ENCODE measurements at places on chromosomes 5 and 9.

DNA sequence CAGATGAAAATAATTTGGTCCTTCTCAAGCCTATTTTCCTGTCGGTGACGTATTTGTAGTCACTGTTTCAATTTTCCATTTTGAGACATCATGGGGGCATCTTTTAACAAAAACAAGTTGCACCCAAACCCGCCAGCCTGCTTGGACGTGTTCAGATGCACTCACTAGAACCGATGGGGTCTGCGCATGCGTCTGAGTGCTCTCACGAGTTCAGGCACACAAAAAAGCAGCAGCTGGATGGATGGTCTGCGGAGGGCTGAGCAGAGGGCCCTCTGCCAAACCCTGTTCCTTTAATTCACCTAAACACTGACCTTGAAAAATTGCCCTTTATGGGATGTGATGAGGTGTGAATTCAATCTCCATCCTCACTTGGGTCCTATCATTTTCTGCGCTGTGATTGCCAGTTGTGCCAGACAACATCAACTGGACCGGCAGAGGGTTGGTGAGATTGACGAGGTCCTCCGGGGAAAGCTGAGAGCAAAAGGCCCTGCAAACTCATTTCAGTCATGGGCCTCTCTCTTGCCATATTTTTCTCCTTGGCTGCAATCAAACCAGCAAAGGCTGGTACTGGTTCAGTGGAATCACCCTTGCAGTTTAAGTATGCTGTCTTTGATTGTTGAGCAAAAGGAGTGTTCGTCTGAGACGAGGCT is 251.9 kb downstream of the NFIB start:
- DNase-seq, result no peak

DNA sequence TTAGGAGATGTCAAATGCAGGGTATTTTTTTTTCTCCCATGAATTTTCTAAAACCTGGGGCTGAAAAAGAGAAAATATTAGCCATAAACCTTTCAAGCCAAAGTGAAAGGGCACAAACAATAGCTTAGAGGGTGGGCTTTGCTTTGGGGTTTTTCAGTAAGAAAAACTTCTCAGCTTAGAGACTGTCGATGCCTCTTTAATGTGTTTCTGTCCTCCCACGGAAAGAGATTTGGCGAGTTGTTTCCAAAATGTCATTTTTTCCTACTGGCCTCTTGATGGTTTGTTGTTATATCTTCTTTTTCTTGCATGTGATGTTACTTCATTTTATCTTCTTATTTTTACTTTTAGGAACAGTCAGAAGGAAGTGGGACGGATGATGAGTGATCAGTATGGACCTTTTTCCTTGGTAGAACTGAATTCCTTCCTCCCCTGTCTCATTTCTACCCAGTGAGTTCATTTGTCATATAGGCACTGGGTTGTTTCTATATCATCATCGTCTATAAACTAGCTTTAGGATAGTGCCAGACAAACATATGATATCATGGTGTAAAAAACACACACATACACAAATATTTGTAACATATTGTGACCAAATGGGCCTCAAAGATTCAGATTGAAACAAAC is 177.3 kb downstream of the SMARCA2 start:
- no peak for DNase-seq

DNA sequence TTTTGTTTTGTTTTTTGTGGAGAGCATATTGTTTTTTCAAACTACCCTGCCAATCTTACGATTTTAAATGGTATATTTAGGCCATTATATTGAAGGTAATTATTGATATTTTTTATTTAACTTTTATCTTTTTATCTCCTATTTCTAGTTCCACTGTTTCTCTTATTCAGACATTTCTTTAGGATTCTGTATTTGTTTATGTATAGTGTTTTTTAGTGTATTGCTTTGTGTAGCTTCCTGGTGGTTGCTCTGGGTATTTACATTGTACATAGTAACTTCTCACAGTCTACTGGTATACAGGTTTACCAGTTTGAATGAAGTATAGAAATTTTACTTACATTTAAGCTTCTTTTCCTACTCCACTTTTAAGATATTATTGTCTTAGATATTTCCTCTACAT is 63.2 kb downstream of the ERCC6L2 start:
- DNase-seq, result no peak

DNA sequence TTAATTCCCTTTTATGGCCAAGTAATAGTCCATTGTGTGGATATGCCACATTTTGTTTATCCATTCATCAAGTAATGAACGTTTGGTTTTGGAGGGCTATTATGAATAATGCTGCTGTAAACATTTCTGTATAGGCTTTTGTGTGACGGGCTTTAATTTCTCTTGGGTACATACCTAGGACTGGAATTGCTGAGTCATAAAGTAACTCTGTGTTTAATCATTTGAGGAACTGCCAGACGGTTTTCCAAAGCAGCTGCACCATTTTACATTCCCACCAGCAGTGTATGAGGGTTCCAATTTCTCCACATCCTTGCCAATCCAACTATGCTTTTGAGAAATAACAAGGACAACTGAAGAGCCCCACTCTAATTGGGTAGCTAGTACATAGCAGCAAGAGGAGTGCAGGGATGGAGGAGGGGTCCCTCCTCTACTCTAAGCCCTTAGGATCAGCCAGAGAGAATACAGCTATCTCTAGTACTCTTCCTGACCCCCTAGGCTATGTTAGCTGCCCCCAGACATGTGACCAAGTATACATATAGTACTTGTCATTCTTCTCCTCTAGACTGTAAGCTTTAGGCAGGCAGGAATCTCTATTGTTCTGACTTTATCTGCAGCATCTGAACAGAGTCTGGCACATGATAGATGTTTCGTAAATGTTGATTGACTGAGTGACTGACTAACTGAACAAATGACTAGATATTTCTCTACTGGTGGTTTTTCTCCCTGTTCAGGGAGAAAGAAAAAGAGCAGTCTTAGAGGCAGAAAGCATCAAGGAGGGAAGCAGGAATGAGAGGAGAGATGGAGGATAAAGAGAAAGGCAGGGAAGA is 22.1 kb upstream of the MATR3 start:
- no peak for DNase-seq

GRCh38 chr9:107049803-107050184 is 186.8 kb downstream of the ZNF462 start:
- no peak for DNase-seq

- DNase-seq, result peak; percentile 28
Measured at GRCh38 chr5:150107909-150108447, 21.6 kb upstream of the CSF1R start.

DNA sequence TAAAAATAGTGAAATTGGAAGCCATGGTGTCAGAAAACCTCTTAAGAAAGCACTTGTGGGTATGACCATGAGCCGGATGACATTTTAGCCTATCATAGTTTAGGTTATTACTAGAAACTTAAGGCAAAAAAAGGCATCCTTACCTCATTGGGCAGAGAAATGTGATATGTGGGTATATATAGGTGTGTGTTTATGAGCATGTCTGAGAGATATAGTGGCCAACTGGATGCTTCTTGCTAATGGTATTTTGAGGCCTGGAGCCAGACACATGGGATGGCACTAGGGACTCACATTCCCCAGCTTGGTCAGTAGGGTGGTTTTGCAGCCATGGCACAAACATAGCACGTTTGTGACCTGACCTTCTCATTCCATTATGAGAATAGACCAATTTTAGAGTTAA is 295.6 kb upstream of the MEF2C start:
- no peak for DNase-seq

- DNase-seq, result no peak
Measured at GRCh38 chr9:107439991-107440456, 49.5 kb downstream of the KLF4 start.

DNA sequence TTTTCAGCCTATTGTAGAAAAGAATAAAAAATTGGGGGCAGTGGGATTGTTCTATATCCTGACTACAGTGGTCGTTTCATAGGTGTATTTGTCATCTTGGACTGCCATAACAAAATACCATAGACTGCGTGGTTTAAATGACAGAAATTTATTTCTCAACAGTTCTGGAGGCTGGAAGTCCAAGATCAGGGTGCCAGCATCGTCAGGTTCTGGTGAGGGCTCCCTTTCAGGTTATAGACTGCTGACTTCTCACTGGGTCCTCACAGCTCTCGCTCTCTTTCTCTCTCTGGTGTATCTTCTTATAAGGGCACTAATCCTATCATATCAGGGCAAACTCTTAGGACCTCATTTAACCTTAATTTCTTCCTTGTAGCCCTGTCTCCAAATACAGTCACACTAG is 356.7 kb upstream of the TRPC7 start:
- DNase-seq, result no peak

DNA sequence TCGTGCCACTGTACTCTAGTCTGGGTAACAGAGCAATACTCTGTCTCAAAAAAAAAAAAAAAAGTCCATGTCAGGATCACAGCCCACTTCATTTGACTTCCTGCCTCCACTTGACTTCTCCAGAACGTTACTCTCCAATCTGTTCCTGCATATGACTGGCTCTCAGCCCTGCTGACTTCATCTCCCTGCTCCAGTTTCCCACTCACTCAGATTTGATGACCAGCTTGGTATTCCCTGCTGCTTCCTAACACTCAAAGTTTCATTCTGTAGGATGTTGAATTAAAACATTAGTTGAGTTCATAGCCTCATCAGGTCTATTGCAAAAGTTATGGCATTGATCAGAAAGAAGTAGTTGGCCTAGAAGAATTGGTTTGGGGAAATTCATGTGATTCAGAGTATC is 52.3 kb downstream of the UGCG start:
- DNase-seq, result no peak

DNA sequence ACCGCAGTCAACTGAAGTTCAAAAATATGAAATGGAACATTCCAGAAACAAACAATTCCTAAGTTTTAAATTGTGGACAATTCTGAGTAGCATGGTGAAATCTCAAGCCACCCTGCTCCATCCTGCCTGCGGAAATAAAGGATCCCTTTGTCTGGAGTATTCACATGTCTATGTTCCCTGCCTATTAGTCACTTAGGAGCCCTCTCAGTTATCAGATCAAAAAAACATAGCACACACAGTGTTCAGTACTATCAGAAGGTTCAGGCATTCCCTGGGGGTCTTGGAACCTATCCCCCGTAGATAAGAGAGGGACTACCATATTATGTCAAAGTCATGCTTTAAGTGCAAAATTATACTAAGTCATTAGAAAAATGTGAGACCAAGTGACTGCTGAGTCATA is 300.8 kb downstream of the SEMA5A start:
- DNase-seq, result no peak

- no peak for DNase-seq
Measured at GRCh38 chr5:138755084-138755748, 2.0 kb downstream of the CTNNA1 start.

All from liver (tissue), 10 donors.